Activated naive CD4-positive, alpha-beta T cell treated with anti-CD3 and anti-CD28 coated beads, Interleukin-2, amount 50 U/mL, for 72 hours (primary cell): ENCODE measurements at places on chromosomes 11 and 22.
A peak's percentile ranks its signal among the peaks of the same experiment; 100 is the strongest.

- no peak for DNase-seq
These were observed 3.8 kb downstream of the APOBEC3D start for GRCh38 chr22:39024519-39025308.

DNA sequence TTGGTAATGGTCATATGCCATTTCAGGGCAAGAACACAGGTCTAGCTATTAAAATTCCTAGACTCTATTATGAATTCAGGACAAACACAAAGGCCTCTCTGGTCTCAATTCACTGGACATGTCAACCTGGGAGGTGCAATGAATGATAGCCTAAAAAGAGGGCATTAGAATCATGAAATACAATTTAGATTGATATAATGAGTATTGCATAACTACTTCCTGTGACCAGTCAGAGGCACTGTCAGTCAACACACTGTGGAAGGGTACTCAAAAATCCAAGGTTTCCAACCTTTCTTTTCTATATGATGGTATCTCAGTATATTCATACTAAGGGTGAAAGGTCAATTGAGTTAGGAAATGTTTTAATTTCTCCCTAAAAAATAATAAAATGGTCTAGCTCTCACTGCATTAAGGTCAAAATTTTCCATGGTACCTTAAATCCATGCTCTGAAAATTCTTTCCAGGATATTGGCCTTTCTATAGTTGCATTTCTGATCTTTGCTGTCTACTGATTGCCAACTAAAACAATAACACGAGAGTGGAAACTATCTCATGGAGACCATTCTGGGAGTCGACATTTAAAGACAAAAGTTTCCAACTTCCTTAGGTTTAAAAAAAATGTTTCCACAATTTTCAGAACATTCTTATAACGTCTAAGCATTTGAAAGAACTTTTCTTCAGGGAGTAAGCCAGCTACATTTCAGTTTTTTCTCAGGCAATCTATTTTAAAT is 81.7 kb upstream of the APOA1 start:
- no peak for DNase-seq

- DNase-seq = peak; percentile 16
These were observed 27.3 kb downstream of the USP35 start for GRCh38 chr11:78216021-78216420.

- DNase-seq = no peak
These were observed 908 bp downstream of the NADSYN1 start for GRCh38 chr11:71453918-71454304.

DNA sequence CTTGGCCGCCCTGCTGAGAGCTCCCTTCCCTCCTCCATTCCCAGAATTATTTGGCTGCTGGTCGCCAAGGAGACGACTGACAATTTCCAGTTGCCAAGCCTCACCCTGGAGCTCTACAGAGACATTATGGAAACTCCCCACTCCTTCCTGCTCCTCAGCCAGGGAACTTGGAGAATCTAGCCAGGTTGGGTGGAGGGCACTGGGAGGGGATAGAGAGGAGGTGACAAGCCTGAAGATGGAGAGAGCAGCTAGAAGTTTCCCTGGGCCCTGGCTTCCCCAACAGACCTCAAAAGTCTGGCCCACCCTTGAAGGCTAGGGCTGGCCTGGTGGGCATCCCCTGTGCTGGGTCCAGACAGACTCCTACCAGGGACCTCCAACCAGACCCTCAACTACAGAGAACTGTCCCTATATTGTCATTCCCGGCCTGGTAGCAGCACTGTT is 6.7 kb upstream of the VSIG10L2 start:
- no peak for DNase-seq

- DNase-seq = peak; percentile 47
These were observed 29.3 kb downstream of the OSBPL5 start for GRCh38 chr11:3135481-3136440.

DNA sequence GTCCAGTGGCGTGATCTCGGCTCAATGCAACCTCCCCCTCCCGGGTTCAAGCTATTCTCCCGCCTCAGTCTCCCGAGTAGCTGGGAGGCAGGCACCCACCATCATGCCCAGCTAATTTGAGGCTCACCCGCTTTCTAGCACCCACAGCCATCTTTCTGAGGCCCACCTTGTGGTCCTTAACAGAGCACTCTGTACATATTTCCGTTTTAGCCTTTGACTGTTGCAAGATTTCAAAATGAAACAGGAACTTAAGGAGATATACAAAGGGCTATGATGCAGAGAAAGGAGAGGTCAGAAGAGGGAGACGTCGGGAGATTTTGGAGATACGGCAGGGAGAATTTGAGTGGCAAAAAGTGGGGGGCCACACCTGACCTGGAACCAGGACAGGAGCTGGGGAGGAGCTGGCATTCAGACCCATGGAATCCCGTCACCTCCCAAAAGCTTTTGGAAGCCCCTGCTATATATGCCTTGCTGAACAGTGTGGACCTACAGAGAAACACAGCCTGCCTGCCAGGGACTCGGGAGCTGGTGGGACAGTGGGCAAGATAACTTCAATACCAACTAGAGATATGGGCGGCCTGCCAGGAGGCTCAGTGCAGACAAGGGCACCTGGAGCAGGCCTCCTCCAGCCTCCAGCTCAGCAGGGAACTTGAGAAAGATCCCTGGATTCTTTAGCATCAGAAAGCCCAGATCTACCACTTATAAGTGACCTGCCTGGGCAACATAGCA is 8.0 kb upstream of the CLCF1 start:
- DNase-seq = no peak

DNA sequence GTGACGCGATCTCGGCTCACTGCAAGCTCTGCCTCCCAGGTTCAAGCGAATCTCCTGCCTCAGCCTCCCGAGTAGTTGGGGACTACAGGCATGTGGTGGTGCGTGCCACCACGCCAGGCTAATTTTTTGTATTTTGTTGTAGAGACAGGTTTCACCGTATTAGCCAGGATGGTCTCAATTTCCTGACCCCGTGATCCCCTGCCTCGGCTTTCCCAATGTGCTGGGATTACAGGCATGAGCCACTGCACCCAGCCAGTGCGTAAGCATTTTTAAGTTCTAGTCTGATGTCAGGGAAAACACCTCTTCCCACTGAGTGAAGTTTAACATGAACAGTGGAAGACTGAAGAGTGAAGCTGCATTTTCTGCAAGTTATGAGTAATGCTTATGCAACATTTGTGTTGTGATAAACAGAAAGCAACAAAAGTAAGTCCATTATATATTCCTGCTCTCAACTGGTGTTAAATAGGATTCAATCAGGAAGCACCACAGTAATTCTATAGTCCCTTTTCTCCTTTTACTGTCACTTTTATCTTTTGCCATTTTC is 1219.8 kb upstream of the RAG2 start:
- no peak for DNase-seq

DNA sequence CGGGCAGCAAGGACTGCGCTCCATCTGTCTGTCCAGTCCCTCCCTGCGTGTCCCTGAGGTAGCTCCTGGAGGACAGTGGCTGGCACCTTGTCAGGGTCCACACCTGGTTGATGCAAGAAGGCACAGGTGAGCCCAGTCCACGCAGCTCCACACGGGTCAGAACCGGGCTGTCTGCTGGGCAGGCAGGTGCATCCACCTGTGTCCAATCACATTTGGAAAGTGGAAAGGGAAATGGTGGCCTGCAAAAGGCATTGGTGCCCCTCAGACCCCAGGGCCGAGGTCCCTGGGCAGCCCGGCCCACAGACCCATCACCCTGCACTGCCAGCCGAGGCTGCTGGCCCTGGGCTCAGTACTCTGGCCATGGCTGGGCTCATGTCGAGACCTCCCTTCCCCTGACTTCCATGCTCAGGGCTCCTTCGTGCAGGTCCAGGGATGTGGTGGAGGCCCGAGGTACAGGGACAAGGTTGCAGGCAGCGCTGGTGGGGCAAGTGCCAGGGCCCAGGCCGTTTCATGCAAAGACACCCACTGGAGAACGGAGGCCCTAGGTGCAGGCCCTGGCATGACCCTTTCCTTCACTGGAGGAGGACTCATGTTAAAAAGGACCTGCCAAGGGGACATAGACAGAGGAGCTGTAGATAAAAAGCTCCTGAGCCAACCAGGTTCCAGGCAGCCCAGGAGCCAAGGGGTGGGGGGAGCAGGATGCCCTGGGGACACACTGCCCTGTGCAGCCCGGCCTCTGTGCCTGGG is 38.9 kb upstream of the TH start:
- peak; percentile 49 for DNase-seq

- DNase-seq = no peak
These were observed 68.1 kb downstream of the CSTPP1 start for GRCh38 chr11:47004595-47005033.

DNA sequence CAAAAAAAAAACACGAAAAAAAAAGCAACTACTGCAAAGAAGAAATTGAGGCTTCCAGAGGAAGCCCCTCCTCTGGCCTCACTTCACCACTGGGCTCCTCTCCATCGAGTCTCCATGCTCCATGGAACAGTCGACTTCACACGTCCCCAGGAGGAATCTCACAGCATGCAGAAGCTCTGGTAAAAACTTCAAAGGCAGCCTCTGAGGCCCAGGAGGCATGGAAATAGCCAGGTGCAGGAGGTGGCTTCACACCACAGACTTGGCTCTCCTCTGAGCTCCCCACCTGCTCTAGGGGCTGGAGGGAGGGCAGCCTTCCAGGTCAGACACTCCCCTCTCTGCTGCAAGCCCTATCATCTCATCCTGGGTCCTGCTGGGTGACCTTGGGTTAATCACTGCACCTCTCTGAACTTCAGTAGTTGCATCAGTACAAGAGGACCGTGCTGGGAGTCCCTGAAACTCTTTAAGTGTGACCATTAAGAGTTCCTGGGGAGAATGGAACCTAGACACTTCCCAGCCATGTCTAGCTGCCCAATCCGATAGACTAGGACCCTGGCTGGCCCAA is 8.2 kb downstream of the PDE2A start:
- no peak for DNase-seq

GRCh38 chr11:12744826-12745502 is 70.7 kb downstream of the TEAD1 start:
- DNase-seq = no peak

GRCh38 chr11:11463405-11463804 is 110.4 kb upstream of the CSNK2A3 start:
- DNase-seq = no peak

GRCh38 chr11:110455718-110456117 is 26.0 kb downstream of the FDX1 start:
- no peak for DNase-seq

DNA sequence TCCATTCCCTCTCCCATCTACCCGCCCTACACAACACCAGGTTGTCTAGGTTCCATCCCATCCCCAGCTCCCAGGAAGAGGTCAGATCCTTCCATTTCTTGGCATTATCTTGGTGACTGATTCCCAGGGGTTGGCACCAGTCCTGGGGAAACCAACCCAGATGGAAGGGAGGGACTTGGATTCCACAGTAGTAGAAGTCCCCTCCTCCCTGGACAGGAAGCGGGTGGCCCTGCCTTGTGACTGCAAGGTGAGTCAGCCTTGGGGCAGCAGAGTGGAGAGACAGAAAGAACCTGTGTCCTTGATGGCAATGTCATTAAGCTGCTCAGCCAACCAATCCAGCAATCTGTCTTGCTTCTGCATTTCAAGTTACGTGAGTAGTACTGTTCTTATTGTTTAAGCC is 26.5 kb downstream of the SYT13 start:
- no peak for DNase-seq

DNA sequence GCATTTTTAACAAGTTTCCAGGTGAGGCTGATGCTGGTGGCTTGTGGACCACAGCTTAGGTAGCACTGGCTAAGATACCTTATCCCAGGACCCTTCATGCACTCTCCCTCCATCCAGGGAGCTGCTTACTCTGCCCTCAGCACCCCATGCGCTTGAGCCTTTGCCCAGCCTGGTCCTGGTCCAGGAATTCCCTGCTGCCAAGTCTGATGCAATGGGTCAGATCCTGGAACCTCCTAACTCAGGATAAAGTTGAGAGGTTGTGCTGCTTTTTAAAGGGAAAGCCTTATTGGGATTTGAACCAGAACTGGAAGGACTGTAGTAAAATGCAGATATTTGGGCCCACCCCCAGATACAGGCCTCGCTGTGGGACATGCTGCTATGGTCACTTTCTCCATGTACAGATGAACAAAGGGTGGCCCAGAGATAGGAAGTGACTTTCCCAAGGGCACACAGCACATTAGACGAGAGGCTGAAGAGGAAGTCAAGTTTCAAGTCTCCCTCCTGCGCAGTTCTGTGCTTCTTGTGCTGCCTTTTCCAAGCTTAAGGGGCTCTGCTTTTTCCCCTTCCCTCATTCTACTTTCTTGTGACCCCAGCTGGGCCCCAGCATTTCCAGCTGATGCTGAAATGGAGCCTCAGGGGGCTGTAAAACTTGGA is 824 bp upstream of the LGALS12 start:
- no peak for DNase-seq

DNA sequence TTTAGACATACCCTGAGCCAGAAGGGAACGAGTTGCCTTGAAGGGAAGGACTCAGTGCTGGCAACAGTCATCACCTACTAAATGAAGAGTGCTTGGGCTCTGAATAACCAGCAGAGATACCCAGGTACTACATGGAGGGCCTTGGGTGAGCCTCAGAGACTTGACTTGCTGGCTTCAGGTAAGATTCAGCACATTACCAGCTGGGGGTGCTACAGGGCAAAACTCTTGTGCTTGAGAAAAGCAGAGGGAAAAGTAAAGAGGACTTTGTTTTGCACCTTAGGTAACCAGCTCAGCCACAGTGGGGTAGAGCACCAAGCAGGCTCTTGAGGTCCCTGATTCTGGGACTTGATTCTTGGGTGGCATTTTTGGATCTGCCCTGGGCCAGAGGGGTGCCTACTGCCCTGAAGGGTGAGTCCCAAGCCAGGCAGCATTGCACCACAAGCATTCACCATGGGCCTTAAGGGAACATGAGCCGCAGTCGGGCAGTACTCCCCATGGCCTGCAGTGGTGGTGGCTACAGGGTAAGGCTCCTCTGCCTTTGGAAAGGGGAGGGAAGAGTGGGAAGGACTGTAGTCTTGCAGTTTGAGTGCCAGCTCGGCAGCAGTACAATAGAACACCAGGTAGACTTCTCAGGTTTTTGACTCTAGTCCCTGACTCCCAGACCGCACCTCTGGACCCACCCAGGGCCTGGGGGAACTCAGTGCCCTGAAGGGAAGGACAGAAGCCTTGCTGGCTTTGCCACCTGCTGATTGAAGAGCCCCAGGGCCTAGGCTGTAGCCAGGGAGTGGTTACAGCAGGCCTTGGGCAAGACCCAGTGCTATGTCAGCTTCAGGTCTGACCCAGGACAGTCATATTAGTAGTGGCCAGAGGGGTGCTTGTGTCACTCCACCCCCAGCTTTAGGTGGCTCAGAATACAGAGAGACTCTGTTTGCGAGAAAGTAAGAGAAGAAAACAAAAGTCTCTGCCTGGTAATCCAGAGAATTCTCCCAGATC is 22.7 kb upstream of the PLEKHA7 start:
- no peak for DNase-seq

- no peak for DNase-seq
These were observed 5.6 kb upstream of the SLC43A1 start for GRCh38 chr11:57521116-57521515.
